ENCODE measurements at places on chromosomes 4 and X. TPM values are rescaled to one million over a fixed set of nuclear protein-coding genes. Genes with fewer than 3 reads are reported as not detected.

MAGEB17 gene
- total RNA-seq, result not detected

RPS6KA6 gene
- total RNA-seq, result 10.3 TPM

VCX3A gene
- total RNA-seq, result not detected

CT55 gene
- total RNA-seq, result not detected

MMRN1 gene
- 27.6 TPM for total RNA-seq

RNF128 gene
- 4.4 TPM for total RNA-seq

AP1S2 gene
- 86.8 TPM for total RNA-seq

PROM1 gene
- 39.4 TPM for total RNA-seq

PDE6B gene
- 3.5 TPM for total RNA-seq

HHIP gene
- 4.4 TPM for total RNA-seq

HAUS3 gene
- total RNA-seq, result 19.4 TPM

Data from tongue (tissue), 3 donors.